ENCODE measurements at places on chromosomes 3 and 15.

DNA sequence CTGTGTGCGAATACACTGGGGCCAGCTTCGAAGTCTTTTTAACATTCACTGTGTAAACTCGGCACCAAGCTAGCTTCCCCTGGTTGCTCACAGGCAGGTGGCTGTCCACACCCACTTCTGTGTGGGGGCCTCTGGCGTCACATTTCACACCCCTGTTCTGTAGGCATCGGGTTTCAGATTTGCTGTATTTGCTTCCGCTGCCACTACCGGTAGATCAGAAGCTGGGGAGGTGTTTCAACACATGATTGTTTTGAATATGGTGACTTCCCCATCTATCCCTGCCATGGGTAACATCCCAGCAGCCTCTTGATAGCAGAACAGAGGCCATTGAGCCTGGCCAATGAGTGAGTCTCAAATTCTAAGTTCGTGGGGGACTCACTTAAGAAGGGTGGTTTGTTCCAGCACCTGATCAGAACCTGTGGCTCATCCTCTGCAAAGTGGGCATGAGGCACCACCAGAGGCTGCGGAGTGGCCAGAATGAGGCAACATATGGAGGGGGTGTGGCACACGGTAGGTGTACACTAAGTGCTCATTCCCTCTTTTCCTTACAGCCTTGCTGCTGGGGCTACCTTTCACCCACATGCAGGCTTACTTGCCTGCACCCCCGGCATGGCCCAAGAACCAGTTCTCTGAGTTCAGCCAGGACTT, 61.5 kb downstream of the IQSEC1 start:
- DNase-seq: peak; percentile 35

DNA sequence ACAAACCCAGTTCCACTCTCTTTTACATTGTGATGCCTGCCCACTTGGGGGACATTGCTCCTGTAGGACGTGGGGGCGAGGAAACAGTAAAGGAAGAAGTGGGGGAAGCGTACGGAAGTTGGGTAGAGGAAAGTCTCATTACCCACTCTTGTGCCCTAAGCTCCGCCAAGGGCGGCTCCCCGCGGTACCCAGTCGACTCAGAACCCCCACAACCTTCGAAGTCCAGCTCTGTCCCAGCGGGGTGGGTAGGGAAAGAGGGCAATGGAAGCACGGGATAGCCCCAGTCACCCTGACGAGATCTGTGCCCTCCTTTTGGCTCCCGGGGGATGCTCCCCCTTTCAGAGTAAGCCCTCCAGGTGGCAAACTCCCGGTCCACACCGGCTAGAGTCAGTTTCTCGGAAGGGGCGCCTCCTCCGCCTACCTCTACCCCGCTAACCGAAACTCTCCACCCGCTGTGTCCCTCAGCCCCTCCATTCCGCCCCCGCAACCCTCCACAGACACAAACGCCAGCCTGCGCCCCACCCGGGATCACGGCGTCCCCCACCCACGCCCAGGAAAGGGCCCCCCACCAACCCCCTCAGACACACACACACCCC, 527 bp downstream of the CSNK1G1 start:
- peak; percentile 9 for DNase-seq

DNA sequence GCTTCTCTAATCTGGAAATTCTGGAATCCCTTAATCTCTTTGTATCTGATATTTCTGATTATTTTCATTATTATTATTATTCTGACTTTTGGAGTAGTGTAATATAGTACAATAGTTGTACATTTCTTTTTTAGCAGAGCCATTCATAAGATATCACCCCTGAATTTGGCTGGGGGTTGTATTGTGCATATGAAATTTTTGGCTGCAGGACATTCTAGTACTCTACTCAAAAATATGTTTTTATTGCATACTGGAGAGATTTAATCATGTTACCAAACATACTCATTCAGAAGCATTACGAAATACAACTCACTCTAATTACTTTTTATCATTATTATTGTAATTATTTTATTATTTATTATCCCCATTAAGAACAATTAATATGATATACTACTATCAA, 589.7 kb upstream of the KCNMB2 start:
- DNase-seq: no peak

DNA sequence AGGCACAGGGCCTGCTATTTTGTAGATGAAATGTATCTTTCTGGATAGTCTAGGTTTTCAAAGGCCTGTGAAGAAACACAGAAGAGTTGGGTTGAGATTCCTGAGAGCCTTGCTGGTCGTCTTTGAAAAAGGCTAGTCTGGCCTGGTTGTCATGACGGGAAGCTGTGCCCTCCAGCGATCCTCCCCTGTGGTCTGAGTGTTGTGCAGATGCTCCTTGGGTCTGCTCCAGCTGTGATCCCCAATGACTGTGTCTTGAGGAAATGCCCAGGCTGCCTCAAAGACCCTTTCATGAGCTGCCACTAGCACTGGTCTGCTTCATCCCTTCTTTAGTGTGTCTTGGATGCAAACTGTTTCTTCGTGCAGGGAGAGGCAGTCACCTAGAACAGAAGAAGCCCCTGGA, 111.0 kb upstream of the SYNPR start:
- DNase-seq: no peak

DNA sequence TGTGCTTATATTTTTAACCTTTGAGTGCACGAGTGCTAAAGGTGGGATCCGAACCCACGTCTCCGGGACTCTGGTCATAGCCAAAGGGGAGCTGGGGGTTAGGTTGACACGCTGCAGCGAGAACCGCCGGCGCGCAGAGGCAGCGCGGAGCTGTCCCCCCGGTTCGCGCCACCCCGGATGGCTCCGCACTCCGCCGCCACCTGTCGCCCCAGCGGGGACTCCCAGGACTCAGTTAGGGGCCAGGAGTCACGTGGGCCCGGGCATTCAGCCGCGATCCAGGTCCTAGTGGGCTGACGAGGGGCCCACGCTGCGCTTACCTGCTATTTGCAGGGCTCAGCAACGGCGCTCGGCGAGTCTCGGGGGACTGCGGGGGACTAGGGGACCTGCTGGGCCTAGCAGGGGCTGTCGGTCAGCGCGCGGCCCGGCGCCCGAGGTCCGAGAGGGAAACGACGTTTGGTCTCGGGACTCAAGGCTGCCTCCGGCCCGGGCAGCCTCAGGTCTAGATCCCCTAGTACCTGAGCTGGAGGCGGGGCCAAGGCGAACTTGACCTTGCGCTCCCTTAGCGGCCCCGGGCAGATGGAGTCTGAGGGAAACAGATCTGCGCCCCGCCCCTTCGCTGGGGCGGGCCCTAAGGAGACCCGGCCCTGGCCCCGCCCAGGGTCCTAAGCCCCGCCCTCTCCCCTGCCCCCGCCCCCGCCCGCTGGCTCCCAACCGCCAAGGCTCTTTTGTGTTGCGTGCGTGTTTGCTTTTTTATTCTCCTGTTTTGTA, at the start of gene NMNAT3:
TSS of gene NMNAT3 (minus strand) at position 585 of the 768 bp plus-strand sequence. CDS start 50,248 bp downstream, outside the sequence.
- DNase-seq: peak; percentile 66

DNA sequence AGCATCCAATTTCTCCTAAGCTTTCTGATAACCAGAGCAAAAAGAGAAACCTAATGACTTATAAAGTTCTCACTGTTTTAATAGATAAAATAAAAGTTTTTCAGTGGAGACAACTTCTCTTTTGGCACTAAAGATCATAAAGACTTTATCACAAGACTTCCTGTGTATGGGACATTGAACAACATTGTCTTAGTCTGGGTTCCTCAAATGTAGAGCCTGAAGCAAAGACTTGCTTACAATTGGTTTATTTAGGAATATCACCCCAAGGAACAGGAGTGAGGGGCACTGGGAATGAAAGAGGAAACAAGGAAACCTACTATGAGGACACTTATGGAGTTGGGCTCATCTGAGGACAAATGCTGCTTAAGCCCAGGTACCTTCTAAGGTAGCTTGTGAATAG, 127.4 kb downstream of the B3GALNT1 start:
- no peak for DNase-seq

DNA sequence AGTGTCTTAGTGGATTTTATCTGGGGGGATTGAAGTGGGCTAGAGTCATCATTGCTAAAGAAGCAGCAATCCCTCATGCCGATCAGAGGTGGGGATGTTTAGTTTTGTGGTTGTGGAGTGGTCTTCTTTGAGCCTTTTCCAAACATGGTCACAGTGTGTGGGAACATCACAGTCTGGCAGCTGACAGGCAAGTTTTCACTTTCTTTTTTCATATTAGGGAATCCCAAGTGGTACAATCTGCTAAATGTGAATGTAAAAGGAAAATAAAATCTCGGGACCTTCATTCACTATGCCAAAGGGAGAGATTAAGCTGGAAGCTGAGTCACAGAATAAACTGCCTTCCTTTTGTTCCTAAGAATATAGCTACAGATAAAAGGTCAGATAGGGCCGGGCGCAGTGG, 10.4 kb upstream of the CX3CR1 start:
- DNase-seq: no peak

GRCh38 chr15:60572541-60573421, 93.8 kb upstream of the ICE2 start:
- DNase-seq: no peak

DNA sequence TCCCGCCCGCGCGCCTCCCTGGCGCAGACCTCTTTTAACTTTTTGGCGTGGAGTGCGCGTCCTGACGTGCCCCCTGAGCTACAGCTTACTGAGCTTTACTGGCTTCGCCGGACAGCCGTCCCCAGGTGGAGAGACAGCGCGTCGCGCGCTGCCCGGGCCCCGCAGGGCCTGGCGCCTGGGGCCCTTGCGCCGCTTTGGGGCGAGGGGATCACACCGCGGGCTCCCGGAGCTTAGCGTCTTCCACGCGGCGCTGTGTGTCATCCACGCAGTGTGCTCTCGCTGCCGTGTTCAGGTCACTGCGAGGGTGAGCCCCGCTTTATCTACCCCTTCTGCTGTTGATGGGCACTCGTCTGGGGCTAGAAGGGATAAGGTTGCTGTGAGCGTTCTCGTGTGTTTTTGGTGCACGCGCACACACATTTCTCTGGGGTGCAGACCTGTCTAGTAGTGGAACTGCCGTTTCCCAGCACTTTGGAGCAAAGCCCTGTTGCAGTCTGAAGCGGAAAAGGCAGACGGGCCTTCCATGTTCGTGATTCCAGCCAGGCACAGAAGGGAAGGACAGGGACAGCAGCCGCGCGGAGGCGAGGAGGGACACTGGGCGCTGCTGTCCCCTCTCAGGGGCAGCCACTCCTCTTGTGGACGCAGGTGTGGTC, 33.1 kb upstream of the ALDH1L1 start:
- no peak for DNase-seq

- DNase-seq: no peak
Observed at GRCh38 chr3:72078676-72079368, 293.9 kb upstream of the PROK2 start.

GRCh38 chr3:128170866-128171516, 17.7 kb downstream of the EEFSEC start:
- no peak for DNase-seq

DNA sequence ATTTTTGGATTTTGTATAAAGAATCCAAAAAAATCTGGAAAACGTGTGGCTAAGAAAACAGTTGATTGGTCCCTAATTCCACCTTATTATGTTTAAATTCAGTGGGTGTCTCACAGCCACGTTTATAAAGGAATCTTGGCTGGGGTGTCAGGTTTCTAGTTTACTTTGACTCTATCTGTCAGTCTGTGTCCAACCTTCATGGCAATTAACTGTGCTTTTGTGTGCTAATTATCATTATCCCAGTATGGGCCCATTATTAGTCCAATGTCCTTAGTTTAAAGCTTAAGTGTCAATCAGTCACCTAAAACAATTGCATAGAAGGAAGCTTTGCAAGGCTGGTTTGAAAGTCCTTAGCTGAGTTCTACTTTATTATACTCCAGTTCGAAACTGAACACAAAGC, 3.7 kb upstream of the CNTN4 start:
- DNase-seq: no peak

GRCh38 chr3:127630811-127631714, 2.1 kb downstream of the PODXL2 start:
- DNase-seq: no peak

DNA sequence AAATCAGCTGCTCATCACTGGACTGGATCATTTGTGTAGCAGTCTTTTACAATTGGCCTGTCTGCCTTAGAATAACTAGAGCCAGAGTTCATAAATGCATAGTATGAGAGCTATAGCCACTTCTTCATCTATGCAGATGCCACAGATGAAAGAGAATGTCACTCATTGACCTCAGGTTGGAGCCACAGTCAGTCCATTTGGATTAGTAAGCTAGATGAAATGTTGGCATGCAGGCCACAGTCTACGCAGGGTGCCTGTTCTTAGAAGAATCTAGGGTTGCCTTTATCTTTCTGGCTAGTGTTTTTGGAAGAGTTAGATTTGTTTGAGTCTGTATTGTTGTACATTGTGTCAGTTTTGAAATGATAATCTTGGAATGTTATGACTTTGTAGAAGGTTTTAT, 25.4 kb upstream of the EDEM1 start:
- no peak for DNase-seq

- DNase-seq: no peak
Observed at GRCh38 chr3:16174389-16174788, at the start of gene GALNT15. Gene GALNT15, plus strand, starts transcription at chr3:16174680. Its CDS starts 472 bp downstream, at chr3:16175152.

DNA sequence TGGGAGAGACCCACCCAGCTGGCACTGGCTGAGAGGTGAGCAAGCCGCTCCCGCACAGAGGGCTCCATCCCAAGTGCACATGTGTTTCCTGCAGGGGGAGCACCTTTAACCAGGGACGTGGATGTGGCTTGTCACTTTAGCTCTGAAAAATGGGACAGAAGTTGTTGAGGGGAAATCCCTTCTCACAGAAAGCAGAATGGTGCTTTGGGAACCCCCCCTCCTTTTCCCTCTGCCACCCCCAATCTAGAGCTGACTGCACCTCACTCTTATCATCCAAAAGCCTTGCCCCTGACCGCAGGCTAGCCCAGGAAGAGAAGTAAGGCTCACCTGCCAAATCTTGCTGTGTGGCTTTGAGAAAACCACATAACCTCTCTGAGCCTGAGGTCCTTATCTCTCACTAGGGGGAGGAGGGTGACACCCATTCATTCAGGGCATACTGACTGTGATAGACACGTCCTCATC, 77.9 kb downstream of the RPN1 start:
- no peak for DNase-seq
